ENCODE measurements at places on chromosomes 12 and 14.

DNA sequence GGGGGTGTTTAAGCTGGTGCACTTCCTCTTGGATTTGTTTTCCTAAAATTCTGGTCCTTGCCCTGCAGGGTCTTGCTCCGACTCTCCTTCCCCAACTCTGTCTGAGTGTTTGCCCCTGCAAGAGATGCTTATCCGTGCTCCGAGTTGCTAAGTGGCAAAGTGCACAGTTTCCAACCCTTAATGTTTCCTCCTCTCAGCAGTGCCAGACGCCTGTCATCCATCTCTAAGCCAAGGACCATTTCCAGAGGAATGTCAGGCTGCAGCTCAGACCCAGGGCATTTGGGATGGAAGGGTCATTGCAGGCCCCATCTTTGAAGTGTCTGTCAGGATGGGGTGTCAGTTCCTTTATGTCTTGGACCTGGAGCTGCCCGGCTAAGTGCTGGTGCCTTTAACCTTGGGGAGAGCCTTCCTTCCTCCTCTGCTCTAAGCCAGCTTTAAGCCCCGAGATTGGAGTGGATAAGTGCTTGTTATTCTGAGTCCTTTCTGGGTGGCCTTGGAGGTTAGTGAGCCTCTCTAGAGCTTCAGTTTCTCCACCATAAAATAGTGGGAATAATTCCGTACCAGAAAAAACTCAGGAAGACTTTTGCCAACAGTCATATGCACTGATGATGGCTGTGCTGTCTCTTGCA is 15.0 kb downstream of the WNT5B start:
- no peak for DNase-seq

- DNase-seq: no peak
Observed at GRCh38 chr12:120830052-120830940, 73.9 kb downstream of the SPPL3 start.

DNA sequence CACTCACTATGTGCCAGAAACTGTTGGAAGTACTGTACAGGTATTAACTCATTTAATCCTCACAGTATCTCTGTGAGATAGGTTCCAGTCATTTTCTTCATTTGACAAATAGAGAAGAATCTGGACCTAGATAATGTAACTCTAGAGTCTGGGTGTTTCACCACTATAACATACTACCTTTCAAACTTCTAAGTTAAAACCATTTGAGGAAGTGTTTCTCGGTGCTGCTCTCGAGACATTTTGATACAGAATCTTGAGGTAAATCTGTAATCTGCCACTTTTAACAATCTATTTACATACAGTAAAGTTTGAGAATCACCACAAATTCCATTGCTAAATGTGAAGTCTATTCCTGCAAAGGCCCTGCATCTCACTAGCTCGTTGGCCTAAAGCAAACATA is 8.8 kb downstream of the OLR1 start:
- DNase-seq: no peak

DNA sequence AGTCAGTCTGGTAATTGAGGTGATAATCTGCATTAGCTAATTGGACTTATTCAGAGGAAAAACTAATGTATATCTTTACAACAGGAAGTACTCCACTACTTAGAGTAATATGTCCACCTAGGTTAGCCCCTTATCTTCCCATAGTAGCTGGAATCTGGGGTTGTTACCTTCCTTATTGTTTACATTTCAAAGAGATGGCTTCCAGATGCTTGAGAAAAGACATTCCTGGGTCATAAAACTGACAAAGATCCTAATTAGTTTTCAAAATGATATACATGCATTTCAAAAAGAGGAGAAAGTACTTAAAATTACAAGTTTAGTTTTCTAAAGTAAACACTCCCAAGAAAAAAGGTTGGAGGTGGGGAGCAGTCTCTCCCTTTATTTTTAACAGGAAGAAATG is 78.1 kb downstream of the RPL10L start:
- no peak for DNase-seq

GRCh38 chr14:90405101-90405500 is 8.3 kb downstream of the CALM1 start:
- no peak for DNase-seq

DNA sequence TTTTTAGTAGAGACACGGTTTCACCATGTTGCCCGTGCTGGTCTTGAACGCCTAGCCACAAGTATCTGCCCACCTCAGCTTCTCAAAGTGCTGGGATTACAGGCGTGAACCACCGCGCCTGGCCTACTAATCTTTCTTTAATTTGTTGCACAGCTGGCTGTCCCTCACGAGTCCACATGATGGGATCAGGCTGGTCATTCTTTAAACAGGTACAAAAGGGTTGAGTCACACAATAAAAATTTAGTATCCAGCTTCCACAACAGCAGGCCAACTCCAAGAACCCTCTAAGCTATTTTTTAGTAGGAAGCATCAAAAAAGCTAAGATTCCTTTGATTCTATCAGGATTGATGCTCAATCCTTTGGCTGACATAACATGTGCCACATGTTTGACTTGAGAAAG is 17.8 kb downstream of the SINHCAF start:
- no peak for DNase-seq

DNA sequence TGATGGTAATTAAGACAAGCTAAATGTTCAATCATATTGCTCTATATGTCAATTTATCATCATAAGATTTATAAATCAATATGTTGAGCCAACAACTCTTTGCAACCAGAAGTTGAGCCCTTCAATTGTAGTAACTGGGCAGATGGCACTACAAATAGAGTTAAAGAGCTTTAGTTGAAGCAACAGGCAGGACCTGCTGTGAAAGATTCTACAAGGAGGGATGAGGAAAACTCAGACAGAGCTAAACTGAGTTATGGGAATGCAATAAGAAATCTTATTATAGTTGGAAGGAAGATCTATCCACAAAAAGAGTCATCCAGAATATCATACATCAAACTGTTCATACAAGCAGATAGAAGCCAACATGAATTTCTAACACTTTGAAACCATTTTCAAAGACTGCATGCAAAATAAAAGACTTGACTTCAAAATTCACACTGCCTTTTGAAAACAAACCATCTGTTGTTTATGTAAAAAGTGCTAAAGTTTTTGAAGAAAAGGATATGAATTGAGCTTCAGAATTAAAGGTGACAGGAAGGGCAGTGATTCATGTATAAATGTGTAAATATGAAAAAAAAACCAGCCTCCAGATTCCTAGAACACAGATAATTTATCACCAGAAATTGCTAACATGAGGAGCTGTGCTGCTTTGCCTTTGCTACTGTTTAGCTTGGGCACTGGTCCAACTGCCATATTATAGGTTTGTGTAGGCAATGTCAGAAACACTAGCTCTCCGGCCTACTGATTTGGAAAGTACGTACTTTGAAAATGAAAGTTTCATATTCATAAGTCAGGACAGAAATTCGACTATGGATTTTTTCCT is 133.2 kb downstream of the SLC35F4 start:
- no peak for DNase-seq

GRCh38 chr12:19967431-19967830 is 400.9 kb upstream of the PDE3A start:
- peak; percentile 61 for DNase-seq

- DNase-seq: no peak
Observed at GRCh38 chr12:6641131-6641530, 5.4 kb upstream of the LPAR5 start.

DNA sequence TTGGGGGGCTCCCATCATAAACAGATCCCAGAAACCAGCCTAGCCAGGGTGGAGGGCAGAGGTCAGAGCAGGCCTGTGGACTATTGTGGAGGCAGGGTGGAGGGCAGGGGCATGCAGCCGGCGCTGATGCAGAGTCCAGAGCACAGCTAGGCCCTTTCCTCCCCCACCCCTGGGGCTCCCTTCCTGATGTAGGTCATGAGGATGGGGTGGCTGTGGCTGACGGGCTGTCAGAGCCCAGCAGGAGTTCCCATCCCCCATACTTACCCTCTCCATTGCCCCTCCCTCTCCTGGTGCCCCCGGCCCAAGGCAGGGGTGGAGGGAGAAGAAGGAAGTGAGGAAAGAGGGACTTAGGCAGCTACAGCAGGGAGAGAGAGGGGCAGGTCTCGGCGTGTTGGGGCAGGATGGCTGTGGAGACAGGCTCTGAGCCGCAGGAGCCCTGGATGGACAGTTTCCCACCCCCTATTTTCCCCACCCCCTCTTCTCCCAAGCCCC is 5.7 kb upstream of the ZNF385A start:
- no peak for DNase-seq

DNA sequence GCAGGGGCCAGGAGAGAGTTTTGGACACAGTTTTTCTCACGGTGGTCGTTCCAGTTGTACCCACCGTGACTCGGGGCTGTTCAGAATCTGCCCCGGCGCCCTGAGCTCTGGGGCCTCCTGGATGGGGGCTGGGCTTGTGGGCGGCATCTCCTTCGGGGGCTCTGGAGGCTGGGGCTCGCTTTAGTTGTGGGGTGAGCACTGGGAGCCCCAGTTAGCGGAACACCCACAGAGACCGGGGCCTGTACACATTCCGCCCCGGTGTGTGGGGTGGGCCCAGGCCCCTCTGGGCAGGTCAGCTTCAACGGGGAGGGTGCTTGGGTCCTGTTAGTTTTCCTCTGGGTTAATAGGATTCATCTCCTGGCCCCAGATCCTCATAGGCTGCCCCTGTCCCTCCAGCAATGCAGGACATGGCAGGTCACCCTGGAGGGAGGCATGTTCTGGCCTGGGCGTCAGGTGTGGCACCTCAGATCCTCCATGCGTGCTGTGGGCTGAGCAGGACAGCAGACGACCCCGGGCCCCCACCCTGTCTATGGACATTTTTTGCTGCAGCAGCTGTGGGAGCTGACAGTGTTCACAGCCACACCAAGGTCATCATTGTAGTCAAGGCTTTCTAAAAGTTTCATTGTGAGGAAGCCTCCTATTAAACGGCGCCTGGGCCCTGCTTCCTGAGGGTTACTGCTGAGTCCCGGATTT is 393.2 kb downstream of the TMEM121 start:
- no peak for DNase-seq

DNA sequence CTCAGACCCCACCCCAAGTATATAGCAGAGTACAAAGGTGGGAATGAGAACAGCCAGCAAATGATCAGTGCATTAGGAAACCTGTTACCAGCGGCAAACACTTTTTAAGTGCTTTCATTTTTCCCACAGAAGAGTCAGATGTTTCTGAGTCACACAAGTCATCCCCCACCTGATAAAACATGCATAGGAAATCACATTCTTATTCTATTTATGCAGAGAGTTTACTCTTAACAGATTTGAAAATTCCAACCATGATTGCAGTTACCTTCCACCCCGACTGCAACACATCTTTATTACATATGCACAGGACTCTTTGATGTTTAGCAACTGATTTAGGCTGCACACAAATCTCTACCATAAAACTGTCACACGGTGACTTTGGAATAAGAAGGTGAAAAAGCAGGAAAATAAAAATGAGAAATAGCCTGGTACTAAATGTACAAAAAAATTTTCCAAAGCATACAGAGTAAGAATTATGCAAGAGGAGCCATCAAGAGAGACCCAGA is 236.4 kb downstream of the PAWR start:
- DNase-seq: no peak

- DNase-seq: no peak
Observed at GRCh38 chr14:64715628-64716412, 11.6 kb downstream of the PLEKHG3 start.

GRCh38 chr14:47447076-47447475 is 228.3 kb downstream of the MDGA2 start:
- DNase-seq: no peak

- DNase-seq: no peak
Observed at GRCh38 chr14:86787717-86788116, 1205.3 kb downstream of the GALC start.

DNA sequence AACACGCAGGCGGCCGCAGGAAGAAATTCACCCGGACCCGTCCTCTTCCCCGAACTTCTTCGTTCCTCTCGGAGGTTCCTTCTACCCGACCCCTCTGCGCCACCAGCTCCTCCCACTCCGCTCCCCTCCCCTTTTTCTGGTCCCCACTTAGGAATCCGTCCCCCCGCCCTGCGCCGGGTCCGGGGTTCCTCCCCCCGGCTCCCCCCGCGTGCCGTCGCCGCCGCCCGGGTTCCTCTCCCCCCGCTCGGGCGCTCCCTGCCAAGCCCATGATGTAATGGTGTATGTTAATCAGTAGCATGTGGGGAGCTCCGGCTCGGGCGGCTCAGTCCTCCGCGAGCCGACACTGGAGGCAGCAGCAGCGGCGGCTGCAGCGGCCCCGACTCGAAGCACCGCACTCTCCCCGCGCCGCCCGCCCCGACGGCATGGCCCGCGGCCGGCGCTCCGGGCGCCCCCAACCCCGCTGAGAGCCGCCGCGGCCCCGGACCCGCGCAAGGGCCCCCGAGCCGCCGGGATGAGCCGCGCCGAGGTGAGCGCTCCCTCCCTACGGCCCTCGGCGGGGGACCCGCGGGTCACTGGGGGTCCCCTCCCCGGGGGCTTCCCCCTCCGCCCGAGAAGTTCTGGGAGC is 1.0 kb upstream of the SAMD4A start:
- peak; percentile 82 for DNase-seq

DNA sequence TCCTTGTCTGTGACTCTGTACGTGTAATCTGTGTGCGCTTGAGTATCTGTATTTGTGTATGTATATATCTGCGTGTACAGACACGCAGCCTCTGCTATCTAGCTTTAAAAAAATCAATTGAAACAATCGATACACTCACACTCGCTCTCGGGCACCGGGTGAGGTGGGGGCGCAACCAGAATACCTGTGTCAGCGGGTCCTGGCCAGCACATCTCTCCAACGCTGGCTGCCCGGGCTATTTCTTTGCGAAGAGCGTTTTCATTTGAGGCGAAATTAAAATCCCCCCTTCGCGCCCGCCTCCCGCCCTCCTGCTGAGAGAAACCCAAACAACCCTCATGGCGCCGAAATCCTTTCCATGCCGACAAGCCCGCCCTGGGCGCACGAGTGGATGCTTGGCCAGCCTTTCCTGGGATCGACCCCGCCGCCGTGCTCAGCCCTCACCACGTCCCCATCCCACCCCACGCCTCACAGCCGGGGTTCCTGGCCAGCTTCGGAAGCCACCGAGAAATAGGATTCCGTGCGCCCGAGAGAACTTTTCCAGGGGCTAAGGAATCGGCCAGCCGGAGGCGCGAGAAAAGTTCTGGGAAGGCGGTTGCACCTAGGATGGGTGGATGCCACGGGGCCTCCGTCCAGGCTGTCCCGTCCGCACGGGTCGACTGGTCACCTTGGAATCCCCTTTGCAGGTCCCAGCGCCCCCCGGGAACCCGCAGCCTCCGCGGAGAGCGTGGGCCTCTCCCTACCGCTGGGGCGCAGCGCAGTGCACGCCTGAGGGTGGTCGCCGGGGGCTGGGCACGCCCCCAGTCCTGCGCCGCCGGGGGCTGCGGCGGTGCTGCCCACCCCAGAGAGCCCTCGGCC is 1.0 kb downstream of the ZDHHC22 start:
- DNase-seq: no peak

Measured in SW 1271 (cell line).